ENCODE measurements at places on chromosomes 16 and 17.

- no peak for DNase-seq
Observed at GRCh38 chr16:57569306-57569946, 27.0 kb downstream of the ADGRG5 start.

DNA sequence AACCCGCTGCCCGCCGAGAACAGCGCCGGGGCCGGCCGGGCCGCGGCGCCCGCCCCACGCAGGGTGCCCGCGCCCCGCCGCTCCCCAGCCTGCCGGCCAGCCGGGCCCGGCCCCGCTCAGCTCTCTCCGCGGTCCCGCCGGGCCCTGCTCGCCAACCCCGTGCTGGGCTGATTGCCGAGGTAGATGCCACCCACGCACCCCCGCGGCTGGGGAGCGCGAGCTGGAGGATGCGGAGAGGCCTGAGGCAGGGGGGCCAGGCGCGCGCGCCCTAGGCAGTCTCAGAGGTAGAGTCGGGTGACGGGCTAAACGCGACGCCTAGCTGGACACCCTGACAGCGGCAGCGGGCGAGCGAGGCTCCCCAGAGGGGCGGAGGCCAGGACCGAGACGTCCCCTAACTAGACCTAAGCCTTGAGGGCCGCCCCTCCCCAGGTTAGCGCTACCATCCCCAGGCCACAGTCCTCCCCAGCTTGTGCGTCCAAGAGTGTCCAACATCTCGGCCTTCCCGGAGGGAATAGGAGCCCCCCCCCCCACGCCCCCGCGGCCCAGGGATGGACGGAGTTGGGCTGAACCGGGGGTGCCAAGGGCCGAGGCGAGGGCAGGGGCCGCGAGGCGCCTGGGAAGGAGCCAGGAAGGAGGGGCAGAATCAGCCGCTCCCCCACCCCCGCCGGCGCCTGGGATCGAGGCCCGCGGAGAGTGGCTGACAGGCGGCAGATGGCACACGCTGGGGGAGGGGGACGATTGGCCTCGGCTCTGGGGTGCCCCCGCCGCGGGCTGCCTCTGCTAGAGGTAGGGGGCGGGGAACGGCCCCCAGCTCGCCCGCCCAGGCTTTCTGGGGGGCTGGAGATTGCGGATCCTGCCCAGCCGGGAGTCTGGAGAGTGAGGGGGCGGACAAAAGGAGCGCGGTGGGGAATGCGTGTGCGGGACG, 2.5 kb upstream of the ZNF423 start:
- no peak for DNase-seq

DNA sequence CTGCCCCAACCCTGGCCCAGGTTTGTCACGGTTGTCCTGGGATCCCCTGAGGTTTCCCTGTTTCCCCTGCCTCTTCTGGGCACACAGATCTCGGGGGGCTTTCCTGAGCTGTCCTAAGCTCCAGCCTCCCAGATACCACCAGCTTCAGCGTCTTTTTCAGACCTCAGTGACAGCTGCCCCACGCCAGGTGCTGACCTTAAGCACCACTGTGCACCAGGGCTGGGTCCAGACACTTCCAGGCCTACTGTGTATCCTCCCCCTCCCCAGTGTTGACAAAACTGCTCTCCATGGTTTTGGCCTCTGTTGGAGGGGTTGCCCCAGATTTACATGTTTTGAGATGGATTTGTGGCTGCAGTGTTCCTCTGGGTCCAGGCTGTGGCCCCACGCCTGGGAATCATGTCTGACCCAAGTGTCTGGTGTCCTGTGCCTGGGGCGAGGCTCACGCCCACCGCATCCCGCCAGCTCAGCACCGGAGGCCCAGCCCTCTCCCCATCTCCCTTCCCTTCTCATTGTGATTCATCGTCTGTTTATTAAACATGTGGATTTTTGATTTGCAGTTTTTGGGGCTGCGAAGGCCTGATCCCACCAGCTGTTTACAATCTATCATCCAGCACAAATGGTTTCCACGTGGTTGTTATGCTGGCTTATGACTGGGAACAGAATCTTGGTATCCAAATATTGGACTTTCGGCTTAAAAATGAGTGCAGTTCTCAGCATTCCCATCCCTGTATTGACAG, 82.1 kb downstream of the METRNL start:
- DNase-seq: no peak

- DNase-seq: no peak
Observed at GRCh38 chr16:27221576-27222248, 18.4 kb downstream of the KDM8 start.

- DNase-seq: peak; percentile 50
Observed at GRCh38 chr16:24906199-24906808, 60.5 kb downstream of the SLC5A11 start.

GRCh38 chr16:19716183-19716582, 1.8 kb downstream of the KNOP1 start:
- no peak for DNase-seq

DNA sequence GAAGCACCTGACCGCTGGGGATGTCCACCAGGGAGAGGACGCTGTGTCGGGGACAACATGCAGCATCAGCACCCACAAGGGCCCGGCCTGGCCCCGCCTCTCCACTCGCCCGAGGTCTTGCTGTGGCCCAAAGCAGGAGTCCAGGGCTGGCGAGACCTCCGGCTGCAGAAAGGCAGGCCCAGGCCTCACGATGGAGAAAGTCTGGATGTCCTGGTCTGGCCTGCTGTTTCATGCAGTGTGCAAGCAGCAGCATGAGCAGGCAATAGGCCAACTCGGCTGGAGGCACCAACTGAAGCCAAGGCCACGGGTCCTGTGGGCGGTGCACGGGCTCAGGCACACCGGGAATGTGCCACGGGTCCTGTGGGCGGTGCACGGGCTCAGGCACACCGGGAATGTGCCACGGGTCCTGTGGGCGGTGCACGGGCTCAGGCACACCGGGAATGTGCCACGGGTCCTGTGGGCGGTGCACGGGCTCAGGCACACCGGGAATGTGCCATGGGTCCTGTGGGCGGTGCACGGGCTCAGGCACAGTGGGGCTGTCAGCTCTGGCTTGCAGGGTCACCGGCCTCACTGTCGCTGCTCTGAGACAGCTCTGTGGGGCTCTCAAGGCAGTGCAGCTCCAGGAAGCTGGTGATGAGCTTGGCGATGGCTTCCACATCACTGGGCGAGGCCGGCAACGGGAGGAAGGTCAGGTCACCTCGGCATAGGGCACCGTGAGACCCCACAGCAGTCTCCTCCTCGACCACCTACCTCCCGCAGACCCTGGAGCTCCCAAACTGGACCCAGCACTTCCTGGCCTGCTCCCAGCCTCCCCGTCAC, 6.9 kb downstream of the CYBC1 start:
- no peak for DNase-seq

- peak; percentile 54 for DNase-seq
Observed at GRCh38 chr17:80101946-80102663, 724 bp downstream of the GAA start.

- peak; percentile 72 for DNase-seq
Observed at GRCh38 chr17:30021708-30022317, 80.4 kb downstream of the EFCAB5 start.

DNA sequence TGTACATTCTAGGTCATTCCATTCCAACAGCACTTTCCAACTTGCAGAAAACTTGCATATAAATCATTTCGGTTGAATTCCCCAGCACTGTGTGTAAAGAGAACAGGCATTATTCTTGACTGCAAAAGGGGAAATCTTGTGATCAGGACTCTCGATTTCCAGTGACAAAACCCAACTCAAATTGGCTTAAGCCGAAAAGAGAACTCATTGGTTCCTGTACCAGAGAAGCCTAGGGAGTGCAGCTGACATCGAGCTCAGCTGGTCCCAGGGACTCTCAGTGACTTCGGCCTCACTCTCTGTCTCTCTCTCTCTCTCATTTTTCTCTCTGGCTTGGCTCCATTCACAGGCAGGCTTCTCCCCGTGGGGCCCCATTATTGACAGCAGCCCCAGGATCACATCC, 30.7 kb downstream of the CD300LF start:
- no peak for DNase-seq

- no peak for DNase-seq
Observed at GRCh38 chr16:50318796-50319578, 49.8 kb downstream of the BRD7 start.

- DNase-seq: no peak
Observed at GRCh38 chr17:83179374-83179773, 100.0 kb downstream of the METRNL start.

DNA sequence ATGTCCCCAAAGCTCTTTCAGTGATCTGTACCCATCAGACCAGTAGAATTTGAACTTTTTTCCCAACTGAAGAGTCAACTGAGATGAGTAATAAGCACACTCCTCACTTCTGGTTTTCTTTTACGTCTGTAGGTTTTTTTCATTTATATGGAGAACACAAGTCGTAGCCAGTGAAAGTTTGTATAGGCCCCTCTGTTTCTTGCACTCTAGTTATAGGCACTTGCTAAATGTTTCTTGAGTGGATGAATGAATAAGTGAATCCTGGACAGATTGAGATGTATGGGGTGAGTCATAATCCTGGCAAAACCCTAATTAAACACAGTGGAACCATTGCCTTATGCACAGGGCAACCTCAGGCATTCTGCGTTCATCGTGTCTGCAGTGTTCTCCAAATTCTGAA, 193.7 kb upstream of the TBX2 start:
- DNase-seq: no peak

DNA sequence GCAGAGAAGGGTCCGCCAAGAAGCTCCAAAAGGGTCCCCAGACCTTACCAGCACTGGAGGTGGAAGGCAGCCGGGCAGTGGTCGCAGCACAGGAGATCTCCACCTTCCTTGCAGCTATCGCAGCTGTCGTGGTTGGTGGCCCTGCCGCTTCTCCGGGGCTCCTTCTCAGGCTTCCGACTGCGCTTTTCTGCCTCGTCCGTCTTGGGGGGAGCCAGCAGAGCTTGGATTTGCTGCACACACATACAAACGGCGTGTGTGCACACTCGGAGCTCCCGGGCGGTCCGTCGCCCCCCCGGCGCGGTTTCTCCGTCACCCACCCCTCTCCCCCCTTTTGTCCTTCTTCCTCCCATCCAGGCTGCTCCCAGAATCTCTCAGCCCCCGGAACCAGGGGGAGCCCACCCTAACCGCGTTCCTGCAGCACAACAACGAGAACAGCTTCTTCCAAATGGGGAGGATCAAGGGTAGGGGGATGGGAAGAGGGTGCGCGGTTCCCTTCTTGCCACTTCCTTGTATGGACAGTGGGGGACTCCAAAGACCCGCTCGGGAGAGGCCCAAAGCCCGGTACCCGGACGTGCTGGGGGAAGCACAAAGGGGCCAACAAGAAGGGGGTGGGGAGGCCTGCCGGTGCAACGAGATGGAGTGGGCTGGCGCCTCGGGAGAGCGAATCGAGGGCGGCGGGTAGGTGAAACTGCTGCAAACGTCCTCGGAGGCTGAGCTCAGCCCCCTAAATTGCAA, 1.1 kb downstream of the PHF12 start:
- DNase-seq: peak; percentile 85

DNA sequence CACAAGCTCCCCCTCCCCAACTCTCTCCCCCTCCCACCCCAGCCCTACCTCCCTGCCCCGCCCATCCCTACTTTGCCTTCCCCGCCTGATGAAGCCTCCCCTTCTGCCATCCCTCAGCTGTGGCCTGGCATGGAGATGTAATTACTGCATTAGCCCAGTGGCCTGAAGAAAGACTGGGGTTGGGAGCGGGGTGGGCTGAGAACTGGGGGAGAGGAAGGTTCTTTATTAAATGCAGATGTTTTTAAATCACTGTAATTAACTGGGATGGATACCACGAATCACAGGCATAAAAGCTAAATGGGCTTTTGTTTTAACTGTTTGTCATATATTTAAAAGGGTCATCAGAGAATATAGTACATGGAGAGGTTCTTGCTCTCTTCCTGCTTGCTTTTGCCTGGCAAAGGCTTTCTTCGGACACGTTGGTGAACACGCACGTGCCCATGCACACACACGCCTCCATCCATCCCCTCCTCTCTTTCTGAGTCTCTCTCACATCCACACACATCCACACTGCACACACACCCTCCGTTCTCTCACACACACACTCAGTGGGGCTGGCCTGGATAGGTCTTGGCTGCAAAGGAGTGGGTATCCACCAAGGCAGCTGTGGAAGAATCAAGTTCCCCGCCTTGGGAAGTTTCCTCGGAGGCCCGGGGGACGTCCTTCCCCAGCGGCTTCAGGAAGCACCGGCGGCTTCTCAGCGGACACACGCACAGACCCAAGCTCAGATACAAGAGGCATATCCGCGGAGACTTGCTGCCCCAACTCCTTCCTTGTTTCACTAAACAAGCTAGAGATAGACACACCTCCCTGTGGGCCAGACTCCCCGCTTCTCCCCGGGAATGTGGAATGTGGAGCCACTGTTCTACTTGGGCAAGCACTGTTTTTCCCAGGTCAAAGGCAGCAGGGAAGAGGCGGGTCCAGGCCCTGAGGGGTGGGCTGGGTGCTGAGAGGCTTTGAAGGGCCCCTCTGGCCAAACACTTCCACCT, 27.4 kb upstream of the TNRC6C start:
- DNase-seq: no peak

DNA sequence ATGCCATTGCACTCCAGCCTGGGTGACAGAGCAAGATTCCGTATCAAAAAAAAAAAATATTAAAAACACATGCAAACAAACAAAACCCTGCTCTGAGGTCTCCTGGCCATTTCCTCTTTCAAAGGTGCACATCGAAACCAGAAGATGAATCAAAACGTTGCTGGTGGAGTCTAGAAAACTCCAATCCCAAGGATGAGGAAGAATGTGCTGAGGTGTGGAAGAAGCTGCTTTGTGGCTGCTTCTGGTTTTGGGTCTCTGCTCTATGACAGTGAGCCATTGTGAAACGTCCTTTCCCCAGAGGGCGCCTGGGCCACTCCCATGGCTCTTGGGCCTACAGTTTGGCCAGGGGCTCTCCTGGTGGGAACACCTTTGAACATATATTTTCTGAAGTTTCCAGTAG, 112.6 kb downstream of the IRF8 start:
- no peak for DNase-seq

DNA sequence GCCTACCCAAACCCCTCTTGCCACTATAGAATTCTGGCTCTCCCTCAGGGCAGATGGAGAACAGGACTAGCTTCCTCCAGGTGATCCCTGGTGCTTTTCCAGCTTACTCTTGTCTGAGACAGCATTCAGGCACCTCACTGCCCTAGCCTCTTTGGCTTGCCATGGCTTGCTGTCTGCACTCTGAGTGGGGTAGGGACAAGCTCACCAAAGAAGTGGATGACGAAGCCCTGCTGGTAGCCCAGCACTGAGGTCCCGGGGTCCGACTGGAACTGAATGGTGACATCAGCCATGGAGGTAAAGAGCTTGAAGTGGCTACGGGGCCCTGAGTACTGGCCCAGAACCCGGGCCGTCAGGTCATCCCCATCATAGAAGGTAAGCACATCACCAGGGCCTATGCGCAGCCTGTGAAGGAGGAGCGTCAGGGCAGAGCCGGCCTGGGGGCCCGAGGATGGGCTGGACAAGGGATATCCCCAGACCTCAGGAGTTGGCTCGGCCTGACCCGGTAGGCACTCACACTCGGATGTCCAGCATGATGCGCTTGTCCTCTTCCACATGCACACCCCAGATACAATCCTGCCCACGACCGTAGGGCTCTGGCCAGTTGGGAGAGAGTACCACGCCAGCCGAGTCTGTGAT, 7.6 kb upstream of the PHF12 start:
- DNase-seq: no peak

DNA sequence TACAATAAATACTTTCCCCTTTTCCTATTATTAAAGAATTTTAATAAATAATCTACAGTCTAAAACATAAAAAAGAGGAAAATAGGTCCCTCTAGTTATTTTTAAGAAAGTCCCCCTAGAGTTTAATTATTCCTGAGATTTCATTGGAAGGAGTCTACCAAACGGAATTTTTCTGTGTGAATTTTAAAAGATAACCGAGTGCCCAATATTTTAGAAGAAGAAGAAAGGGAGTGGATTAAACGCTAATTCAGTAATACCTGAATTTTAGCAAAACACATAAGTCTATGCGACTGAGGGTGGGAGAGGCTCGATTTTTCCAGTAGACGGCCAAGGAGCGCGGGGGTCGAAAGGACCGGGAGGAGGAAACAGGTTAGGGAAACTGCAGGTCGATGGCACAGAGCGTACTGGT, 2.2 kb downstream of the HOXB2 start:
- no peak for DNase-seq

- no peak for DNase-seq
Observed at GRCh38 chr17:76946111-76946771, 78.0 kb downstream of the MGAT5B start.
